ENCODE measurements at places on chromosomes 7 and 10. TPM values are rescaled to one million over a fixed set of nuclear protein-coding genes. Genes with fewer than 3 reads are reported as not detected.

NKX2-3 gene
- not detected for polyA plus RNA-seq

CALML5 gene
- polyA plus RNA-seq = not detected

CDH23 gene
- polyA plus RNA-seq = 0.83 TPM

ZNF365 gene
- 0.50 TPM for polyA plus RNA-seq

SEPTIN14 gene
- polyA plus RNA-seq = 0.19 TPM

PLXNA4 gene
- polyA plus RNA-seq = 14.2 TPM

ZNF107 gene
- 7.7 TPM for polyA plus RNA-seq

PPP1R17 gene
- polyA plus RNA-seq = not detected

SLC26A3 gene
- polyA plus RNA-seq = 0.13 TPM

CHST3 gene
- polyA plus RNA-seq = 17.9 TPM

C1GALT1 gene
- polyA plus RNA-seq = 54.2 TPM

FLNC gene
- 24.8 TPM for polyA plus RNA-seq

WDFY4 gene
- 1.1 TPM for polyA plus RNA-seq

INA gene
- 0.31 TPM for polyA plus RNA-seq

TRPV5 gene
- 1.7 TPM for polyA plus RNA-seq

LAMB1 gene
- polyA plus RNA-seq = 711 TPM

ANKRD22 gene
- 0.28 TPM for polyA plus RNA-seq

EIF5AL1 gene
- 1.6 TPM for polyA plus RNA-seq

NPY gene
- 0.24 TPM for polyA plus RNA-seq

MAPK8 gene
- 64.1 TPM for polyA plus RNA-seq

Measured in renal pelvis (tissue), 12 donors.